NT2/D1 (cell line): ENCODE measurements at places on chromosomes 3 and 15.
A peak's percentile ranks its signal among the peaks of the same experiment; 100 is the strongest.

- no peak for DNase-seq
Observed at GRCh38 chr3:58027704-58028317, 19.6 kb downstream of the FLNB start.

- DNase-seq: no peak
Observed at GRCh38 chr3:112143251-112143650, 10.2 kb upstream of the GCSAM start.

- DNase-seq: no peak
Observed at GRCh38 chr15:63974021-63974420, 72.3 kb downstream of the DAPK2 start.

DNA sequence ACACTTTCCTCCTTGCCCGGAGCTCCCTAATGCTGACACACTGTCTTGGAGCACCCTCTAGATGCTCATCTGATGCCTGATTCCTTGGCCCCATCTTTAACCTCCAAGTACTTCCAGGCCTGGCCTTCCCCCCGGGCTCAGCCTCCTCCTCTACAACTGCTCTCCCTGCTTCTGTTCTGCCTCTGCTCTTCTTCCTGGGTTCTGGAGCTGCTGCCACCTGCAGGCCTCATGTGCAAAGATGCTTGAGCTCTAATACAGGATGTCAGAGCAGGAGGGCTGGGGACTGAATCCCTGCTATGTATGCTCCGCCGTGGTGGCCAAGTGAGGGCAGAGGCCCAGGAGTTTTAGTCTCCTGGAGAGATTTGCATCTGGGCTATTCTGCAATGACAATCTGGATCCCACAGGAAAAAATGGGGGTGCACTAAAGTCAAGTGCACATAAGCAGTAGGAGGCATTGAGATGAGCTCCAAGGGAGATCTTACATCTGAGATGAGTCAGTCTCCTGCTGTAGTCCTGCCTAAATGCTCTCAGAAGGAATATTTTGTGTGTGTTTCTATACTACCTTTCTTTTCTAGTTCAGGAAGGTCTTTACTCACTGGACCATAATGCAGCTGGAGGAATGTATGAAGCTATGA is 296.3 kb downstream of the UACA start:
- DNase-seq: peak; percentile 63

DNA sequence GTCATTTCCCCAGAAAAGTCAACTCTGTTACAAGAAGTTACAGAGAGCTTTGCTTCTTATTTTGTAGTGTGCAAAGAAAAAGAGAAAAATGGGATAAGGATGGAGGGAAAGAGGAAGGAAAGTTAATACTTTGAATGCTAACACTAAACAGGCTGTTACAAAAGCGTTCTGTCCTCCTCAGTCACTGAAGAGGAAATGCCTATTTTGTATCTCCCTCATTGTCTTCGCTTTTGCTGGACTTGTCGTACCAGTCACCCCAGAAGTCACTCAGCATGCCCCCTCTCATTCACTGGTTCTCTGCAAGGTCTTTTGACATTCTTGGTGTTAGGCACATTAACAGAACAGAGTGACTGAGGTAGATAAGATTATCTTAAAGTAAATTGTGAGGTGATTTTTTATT is 129.6 kb downstream of the ALCAM start:
- no peak for DNase-seq

DNA sequence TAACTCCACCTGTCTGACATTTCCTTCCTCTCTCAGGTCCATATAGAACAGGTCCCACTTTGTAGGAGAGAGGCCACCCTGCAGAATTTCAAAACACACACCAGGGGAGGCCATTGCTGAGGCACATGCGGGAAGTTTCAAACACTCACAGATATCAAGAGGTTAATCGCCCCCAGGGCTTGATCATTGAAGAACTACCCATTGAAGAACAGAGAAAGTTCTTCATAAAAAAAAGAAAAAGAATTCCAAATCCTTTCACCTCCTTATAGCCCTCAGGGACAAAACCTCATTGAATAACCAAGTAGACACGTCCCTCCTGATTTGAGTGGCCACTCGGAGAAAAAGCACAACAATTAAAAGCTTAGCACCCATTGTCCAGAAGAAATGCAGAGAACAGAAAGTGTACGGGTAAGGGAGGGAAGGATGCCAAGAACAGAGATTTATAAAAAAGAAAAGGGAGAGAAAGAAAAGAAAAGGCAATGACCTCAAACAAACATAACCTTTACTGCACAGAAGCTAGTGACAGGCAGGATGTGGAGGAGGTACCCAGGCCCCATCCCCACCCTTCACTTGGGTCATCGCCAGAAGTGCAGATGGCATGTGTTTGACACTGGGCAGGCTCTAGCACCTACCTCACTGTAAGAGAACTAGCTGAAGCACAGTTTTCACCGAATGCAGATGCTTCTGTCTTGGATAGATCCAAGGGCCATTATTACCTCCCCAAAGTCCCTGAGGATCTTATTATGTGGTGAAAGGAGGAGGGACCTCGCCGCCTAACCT is 112.3 kb upstream of the HES1 start:
- no peak for DNase-seq

DNA sequence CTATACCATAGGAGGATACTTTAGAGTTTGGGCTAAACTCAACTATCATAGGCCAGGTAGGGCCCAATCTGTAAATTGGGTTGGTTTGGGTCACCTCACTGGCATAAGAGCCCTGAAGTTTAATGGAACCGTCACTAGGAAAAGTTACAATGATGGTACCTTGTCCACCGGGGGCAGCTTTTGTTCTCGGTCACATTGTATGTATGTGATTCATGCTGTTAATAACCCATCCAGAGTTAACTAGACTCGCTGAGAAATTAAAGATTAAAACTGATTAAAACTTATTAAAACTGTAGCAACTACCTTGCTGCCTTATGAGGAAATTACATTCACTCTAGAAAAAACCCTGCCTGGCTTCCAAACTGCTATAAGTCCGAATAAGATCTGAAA is 145.0 kb upstream of the TMCO5A start:
- DNase-seq: no peak

DNA sequence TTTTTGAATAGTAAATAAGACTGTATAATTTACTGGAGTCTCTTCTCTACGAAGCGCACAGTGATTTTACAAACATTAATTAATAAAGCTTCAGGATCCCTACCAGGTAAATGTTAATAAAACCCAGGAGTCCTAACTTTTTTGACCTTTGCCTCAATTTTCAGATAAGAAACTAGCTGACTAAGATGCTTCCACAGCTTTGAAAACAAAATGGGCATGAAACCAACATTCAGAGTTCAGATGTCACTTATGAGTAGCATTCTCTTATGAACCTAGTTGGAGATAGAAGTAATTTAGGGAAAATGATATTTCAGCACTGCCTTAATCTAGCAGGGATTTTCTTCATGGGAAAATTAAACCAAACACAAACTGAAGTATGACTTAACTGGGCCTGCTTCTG is 13.0 kb upstream of the FHIT start:
- no peak for DNase-seq

DNA sequence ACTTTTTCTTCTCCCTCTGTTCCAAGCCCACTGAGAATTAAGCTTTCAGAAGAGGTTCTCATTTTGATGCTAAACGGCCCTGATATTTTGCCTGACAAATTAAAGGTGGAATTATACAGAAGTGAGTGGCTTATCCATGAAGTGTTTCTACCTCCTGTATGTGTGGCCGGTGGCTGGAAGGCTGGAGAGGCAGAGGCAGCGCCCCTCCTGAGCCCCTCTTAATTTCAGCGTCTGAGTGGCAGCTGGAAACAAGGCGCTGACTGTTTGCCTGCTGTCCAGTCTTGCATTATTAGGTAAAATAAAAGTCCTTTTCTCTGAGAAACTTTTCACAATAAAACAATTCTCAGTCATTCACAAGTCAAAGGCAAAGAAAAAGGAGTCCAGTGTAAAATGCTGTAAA is 685.7 kb downstream of the MCTP2 start:
- no peak for DNase-seq

DNA sequence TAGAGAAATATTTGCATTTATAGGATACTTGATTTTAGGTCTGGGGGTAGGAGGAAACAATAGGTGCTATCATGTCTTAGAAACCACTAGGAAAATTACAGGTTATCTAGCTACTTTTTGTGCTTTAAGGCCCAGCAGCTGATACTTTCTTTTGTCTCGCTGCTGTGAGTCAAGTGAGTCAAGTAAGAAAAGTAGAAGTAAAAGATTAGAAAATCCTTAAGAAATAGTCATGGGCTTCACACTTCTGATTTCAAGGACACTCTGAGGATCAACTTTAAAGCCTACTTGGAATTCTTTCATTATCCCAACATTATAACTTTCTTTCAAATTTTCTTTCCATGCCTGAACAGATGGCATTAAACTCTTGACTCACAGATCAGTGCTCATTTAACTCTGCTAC is 95.2 kb upstream of the RBMS3 start:
- no peak for DNase-seq

GRCh38 chr3:50261505-50261904 is 7.4 kb upstream of the SEMA3B start:
- no peak for DNase-seq

- no peak for DNase-seq
Observed at GRCh38 chr3:159265705-159266104, 463.9 kb downstream of the MFSD1 start.

DNA sequence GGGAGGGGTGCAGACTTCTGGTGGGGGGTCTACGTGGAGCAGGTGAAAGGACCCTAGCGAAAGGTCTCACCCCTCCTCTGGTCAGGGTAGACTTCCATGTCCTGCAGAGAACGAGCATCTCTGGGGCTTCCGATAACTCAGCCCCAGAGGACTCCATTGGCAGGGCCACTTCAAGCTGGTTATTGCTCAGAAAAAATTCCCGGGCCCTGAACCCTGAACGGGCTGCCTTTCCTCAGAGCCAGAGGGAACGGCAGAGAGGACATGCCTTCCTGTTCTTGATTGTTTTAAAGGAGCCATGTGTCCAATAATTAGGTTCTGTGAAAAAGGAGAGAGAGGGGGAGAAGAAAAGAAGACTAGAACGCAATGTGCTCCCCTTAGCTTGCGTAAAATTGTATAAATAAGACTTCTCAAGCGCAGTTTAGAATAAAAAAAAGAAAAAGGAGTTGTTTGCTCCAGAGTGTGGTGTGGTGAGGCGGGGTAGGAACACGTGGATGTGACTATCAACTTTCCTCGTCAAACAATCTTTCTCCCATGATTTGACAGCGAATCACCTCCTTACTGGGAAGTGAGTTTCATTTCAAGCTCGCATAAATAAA is 193.4 kb upstream of the UBE2E1 start:
- no peak for DNase-seq

GRCh38 chr3:23029001-23029400 is 174.1 kb upstream of the UBE2E2 start:
- no peak for DNase-seq

DNA sequence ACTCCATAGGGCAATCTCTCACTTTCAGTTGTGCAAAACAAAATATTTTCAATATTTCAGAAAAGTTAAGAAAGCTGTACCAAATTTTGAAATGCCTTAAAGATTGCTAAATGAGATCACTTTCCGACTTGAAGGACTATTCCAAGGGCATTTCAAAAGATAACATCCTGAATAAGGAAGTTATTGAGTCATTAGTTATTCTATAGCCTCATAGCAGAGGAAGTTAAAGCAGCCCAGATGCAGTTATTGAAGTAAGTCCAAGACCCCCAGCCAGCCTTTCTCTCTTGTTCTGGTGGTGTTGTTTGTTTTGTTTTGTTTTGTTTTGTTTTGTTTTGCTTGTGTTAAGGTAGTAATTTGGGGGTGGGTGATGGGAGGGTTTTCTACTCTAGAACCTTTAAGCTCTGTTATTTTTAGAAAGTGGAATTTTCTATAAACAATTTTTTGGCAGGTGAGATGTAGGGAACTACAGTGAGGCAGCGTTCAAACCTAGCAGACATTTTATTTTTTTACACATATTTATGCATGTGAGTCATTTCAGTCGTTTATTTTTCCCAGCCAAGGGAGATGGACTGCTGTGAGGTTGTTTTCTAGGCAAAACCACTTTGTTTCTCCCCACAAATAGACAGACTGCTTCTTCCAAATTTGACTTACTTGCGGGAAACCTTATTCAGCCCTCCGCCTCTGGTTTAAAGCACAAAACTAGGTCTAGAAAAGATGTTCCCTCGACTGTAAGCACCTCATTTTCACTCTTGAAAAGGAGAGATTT is 216.3 kb upstream of the ARPP21 start:
- DNase-seq: no peak

DNA sequence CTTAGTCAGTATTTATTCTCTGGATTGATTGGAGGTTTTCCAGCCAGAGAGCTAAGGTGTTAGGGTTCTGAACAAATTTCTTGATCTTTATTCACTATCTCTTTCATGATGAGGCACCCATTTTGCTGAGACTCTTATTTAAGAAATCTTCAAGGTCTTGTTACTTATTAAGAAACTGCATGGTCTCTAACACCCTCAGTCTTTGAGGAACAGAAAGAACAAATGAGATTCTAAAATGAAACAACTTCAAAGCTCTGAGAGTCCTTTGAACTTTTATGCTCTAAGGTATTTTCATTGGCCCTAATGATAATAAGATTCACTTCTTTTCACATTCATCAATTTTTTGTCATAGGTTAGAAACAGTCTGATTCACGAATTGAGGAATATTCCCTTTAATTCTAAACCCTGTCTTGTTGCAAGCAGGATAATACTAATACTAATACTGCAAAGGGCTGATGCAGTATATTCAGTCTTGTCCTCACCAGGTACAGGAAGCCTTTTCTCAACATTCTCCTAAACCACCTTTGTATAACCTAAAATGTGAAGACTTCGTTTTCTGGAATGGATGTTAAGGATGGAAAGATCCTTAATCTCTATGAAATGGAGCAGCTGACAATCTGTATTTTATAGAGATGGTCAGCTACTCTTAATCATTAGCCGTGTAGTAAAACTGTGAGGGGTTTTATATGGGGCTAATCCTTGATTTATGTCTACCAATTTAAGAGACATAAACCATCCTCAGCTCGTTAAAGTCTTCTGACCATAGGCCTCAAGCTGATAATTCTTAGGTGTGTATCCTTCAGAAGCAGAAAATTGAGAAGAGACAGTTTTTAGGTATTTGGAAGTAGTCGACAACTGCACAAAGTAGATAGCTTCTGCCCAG is 198.3 kb downstream of the OTOL1 start:
- no peak for DNase-seq
